ENCODE measurements at places on chromosomes 7 and 10.

GRCh38 chr7:48052748-48053147 lies 17.4 kb downstream of the C7orf57 start:
- DNase-seq = no peak

DNA sequence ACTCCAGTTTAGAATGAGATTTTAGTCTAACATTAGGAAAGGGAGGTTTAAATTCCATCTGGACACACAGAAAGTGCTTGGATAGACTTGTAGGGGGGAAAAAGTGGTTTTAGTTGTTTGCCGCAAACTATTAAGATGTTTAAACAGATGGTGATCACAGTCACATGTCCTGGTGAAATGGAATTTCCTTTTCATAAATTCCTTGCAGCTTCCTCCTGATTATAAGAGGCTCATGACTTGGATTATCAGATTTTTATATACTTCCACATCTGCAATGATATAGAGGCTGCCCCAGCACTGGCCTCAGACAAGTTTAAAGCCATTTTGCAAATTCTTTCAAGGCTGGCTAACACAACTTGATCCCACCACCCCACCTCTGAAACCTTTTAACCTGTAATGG lies 106.4 kb upstream of the ARMC3 start:
- no peak for DNase-seq

- no peak for DNase-seq
These were observed 11.2 kb downstream of the BTBD16 start for GRCh38 chr10:122282253-122282671.

DNA sequence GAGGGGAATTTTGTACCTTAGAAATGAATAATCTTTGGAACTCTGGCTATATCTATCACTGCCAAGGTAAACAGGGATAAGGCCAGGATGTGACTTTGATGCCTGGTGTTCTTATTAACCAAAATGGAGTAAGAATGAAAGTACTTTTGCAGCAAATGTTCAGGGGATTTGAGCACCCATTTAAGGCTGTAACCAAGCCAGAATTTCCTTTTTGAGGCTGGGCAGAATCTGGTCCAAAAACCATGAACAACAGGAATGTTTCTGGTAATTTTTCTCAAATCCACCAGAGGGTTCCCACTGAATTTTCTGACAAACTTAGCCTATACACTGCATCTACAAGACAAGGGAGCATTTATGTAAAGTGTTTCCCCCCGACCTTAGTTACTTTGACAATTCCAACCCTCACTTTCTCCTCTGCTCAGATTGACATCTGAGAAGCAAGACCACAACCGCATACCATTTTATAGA lies 120.6 kb downstream of the BAMBI start:
- DNase-seq = no peak

GRCh38 chr7:108004220-108005142 lies 1.5 kb upstream of the LAMB1 start:
- no peak for DNase-seq

GRCh38 chr7:13322126-13322525 lies 634.7 kb downstream of the ARL4A start:
- no peak for DNase-seq

DNA sequence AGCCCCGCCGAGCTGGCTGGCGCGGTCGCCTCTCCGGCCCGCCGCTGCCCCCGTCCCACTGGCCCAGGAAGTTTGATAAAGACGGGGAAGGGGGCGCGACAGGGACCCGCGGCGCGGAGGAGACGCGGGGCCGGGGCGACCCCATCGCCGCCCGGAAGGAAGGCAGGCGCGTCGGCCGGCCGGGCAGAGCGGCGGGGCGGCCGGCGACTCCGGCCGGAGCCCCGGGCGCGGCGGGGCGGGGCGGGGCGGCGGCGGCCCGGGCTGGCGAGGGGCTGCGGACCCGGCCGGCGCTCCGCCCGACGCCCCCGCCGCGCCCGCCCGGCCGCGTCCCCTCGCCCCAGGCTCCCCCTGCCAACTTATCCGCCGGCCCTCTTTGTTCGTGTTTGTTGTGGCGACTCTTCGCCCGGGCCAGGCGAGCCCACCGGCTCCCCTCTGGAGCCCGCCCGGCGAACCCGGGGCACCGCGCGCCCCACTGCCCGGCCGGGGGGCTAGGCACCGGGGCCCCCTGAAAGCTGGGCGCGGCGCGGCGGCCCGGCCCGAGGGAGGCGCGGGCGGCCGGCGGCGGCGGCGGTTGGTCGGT lies 571 bp downstream of the KDM7A start:
- DNase-seq = no peak

- no peak for DNase-seq
These were observed 37.8 kb downstream of the GNAI1 start for GRCh38 chr7:80172387-80172786.

GRCh38 chr10:123607386-123607785 lies 58.8 kb upstream of the GPR26 start:
- DNase-seq = no peak

GRCh38 chr10:72762042-72762441 lies 70.1 kb downstream of the MCU start:
- DNase-seq = no peak

DNA sequence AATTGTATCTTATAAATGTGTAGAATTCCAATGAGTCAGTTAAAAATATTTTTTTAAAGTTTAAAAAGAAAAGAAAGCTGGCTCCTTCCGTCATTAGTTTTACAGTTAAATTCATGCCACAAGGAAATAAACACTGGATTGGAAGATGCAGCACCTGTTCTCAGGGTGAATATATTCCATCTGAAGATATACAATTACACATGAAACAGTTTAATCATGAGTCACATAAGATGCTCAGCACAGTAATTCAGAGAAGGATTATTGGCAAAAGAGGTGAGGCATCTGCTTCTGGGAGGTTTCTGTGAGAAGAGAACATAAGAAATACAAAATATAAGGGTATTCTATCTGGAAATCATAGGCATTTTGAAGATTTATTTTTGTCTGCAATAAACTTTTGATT lies 376.5 kb upstream of the SORCS1 start:
- DNase-seq = no peak

DNA sequence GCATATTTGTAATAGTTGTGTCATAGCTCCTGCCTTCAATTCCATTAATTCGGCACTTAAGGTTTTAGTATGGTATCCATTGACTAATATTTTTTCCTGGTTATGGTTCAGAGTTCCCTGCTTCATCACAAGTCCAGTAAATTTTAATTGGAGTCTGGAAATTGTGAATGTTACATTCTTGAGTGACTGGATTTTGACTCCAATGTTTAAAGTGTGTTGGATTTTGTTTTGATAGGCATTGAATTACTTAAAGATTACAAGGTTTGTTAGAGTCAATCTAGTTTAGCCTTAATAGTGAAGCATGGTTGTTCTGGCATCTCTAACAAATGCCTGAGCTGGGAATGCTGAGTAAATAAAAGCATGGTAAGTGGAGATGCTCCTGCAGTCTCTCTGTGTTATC lies 326.6 kb upstream of the IGFBP3 start:
- DNase-seq = no peak

- no peak for DNase-seq
These were observed 222.6 kb upstream of the PPP2R2D start for GRCh38 chr10:131678171-131678570.

DNA sequence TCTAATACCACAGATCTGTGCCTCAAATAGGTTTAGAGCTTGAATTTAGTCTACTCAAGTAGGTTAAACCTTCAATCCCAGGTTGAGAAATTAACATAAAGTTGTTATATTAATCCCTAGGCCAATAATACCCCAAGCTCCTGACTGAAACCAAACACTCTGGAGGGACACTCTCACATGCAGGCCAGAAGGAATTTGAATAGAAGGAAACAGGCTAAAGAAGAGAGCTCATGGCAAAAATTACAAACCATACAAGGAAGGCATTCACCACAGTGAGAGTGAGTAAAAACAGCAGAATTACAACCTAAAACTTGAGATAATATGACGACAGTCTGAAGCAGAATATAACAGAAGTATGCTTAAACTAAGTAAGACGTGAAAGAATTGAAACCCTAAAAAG lies 76.1 kb upstream of the PDK4 start:
- no peak for DNase-seq

- no peak for DNase-seq
These were observed 211.0 kb upstream of the KLF14 start for GRCh38 chr7:130944997-130945396.

GRCh38 chr7:64174328-64174727 lies 32.7 kb upstream of the ZNF735 start:
- no peak for DNase-seq

- DNase-seq = no peak
These were observed 49.5 kb downstream of the CHN2 start for GRCh38 chr7:29243910-29244655.

GRCh38 chr7:22569586-22570321 lies 69.8 kb upstream of the STEAP1B start:
- DNase-seq = no peak

Measured in activated naive CD4-positive, alpha-beta T cell treated with anti-CD3 and anti-CD28 coated beads, Interleukin-2, amount 50 U/mL, for 72 hours (primary cell).